ENCODE measurements at places on chromosomes 2 and 18.

DNA sequence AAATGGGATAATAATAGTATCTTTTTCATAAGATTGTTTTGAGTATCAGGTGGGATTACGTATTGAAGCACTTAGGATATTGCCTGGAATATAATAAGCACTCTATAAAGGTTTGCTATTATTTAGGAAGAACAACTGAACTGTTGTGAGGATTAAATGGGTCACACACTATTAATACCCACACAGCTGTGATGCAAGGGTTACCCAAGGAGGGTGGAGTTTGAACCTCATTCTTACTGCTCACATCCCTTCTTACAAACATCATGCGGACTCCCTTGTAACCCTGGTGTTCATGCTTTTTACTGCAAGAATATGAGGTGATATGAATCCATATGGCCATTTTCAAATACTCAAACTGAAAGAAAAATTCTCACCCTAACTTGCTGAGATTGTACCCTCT, 113.5 kb downstream of the KCTD1 start:
- DNase-seq = no peak

GRCh38 chr2:181674461-181674860, 5.9 kb downstream of the NEUROD1 start:
- DNase-seq = no peak

DNA sequence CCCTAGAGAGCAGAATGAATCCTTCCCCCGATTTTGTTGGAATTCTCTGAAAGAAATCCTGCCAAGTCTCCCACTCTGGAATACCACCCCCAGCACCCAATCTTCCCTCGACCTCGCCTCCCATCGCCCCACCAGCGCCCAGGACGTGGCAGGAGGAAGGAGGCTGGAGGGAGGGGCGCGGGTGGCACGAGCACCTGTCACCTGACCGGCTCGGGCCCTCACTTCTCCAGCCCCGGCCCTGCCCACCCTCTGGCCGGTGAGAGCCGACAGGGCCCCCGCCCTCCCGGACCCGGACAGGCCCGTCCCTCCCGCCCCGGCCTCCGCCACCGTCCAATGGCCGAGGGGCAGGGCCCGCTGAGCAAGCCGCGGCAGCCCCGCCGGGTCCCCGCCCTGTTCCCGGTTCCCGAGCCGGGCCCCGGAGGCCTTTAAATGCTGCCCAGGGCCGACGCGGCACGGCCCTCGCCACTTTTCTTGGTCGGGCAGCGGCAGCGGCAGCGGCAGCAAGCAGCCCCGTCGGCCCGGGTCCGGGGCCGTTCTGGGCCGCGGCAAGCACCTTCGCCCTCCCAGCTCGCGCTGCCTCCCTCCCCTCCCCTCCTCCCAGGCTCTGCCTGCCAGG, at the start of gene LGALSL:
Gene LGALSL (plus strand): TSS at position 393 of the 616 bp plus-strand sequence. CDS start 384 bp downstream, outside the sequence.
- DNase-seq = peak; percentile 69

GRCh38 chr2:165874445-165875039, 79.0 kb downstream of the TTC21B start:
- DNase-seq = peak; percentile 7

DNA sequence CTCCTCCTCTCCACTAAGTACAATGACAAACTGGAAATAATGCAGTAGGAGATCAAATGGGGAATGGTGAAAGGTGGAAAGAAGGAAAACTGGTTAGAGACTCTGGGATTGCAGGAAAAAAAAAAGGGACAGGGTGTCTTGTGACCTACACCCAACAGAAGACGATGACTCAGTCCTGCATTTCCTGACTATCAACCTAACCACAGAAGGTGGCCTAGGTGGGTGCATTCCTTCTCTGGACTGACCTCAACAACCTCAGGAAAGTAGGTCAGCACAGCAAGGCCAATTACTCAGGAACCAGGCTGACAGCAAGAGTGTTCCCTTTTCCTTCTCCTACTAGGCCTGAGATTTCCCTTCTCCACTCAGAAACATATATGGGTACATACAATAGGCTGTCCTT, 1386.4 kb upstream of the ZEB2 start:
- peak; percentile 6 for DNase-seq

GRCh38 chr2:126771501-126772195, 115.7 kb downstream of the GYPC start:
- DNase-seq = no peak

DNA sequence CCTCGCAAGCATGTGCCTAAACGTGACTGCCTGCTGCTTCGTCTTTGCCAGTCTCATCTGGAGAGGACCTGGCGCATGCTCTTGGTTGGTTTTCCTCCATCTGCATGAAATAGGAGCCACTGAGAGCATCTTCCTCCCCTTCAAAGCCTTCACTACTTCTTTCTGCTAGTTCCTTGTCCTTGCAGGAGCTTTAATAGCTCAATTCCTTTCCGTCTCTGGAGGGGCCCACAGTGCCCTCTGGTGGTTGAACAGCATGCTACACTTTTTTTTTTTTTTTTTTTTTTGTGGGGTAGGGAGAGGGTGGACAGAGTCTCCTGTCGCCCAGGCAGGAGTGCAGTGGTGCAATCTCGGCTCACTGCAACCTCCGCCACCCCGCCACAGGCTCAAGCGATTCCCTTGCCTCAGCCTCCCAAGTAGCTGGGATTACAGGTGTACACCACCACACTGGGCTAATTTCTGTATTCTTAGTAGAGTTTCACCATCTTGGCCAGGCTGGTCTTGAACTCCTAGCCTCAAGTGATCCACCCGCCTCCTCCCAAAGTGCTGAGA, 59.6 kb downstream of the SP110 start:
- DNase-seq = peak; percentile 44

GRCh38 chr2:237665713-237666143, 38.3 kb downstream of the LRRFIP1 start:
- DNase-seq = no peak

DNA sequence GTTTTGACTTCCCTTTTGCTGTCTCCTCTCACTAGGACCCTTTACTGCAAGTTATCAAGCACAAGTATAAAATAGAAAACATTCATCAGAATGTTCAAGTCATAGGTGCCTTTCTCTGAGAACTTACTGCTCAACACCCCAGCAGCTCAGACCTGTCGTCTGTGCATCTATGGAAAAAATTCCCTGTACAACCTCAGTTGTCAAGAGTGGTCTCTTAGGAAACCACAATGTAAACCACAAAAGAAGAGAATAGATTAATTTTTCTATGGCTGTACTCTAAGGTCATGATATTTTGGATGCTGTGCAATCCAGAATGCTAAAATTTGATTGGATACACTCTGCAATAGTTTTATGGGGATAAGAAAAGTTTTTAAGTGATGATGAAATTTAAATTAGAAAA, 84.1 kb downstream of the RBMS1 start:
- DNase-seq = no peak

DNA sequence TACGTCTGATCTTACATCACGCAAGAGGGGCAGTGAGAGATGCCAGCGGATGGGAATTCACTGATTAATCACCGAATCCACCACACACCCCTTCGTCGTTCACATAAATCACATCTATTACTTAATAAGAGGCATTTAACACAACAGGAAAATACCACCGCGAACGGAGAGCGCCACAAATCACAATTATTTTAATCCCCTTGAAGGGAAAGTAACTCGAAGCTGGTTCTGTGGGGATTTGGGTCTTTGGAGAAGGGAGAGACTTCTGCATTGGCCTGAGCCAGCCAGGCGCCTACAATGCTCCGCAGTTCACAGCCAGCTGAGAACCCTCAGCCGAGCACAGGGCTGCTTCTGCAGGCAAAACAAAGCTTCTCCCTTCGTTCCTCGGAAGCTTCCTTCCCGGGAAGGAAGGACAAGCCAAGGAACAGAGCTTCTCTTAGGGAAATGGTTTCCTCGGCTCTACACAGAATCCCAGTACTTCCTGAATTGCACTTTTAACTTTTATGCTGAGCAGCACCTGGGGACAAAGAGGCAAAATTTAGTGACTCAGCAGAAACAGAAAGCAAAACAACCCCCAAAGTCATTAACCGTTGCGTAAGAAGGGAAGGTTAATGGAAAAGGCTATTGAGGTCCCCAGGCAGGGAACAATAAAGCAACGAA, at the start of gene LRP1B:
Gene LRP1B (minus strand): TSS at position 7 of the 660 bp plus-strand sequence. CDS start 287 bp downstream, outside the sequence.
- no peak for DNase-seq

- no peak for DNase-seq
These were observed 58.3 kb downstream of the SEPTIN10 start for GRCh38 chr2:109555346-109555900.

- DNase-seq = no peak
These were observed 69.5 kb upstream of the HDAC4 start for GRCh38 chr2:239470151-239470900.

DNA sequence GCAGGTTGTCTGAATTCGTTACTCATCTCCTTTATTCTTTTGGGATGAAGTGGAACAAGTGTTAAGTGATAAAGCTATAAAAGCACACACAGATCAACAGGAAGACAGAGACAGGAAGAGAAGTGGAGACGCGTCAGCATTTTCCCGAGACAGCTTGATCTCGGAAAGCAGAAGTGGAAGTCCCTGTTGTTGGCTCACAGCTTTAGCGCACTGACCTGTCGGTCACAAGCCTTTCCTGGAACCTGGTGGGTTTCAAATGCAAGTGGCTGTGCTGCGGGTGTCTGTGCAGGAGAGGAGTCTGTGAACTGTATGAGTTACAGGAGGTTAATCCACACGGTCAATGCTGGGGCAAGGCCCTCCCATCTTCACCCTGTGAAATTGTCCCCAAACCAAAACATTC, 116.6 kb upstream of the PELI1 start:
- no peak for DNase-seq

DNA sequence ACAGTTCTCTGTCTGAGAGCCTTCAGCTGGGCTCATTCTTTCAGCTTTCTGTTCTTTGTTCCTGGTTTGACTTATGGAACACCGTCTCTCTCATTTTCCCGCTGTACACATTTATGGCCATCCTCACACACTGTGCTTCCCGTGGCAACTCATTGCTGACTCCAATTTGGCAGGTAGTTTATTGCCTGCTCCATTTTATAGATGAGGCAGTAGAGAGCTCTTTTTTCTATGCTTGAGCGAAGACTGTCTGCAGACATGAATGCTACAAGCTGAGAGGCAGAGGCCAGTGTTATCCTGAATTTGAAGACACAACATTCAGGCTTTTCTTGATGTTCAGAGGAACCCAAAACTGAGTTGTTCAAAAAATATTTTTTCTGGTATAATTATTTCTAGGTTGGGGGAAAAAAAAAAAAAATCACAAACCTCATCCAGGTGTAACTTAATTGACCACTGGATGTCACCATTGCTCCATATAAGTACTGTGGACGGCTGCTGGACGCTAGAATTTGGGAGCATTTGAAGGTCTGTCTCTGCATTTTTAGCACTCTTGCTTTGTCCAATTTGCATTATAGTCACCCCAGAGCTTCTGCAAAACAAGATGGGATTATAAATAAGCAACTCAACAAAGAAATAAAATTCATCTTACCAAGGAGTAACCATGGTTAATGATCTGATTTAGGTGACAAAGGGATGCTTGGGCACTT, 83.5 kb downstream of the HRH4 start:
- no peak for DNase-seq

- no peak for DNase-seq
These were observed 678.8 kb downstream of the DCC start for GRCh38 chr18:53018791-53019190.

DNA sequence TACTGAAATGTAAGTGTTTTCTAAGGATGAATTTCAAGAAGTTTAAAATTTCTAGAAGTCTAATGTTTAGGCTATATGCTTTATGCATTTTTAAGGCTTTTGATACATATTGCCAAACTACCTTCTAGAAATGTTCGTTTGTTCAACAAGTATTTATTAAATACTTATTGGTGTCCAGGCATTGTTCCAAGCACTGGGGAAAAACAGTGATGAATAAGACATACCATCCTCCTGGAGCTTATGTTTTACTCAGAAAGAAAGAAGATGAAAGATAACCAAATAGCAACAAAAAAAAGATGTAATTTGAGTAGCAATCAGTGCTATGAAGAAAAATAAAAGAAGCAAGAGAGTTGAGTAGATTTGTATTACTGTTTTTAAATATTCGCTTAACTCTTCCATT, 692.9 kb downstream of the SLC4A3 start:
- no peak for DNase-seq

DNA sequence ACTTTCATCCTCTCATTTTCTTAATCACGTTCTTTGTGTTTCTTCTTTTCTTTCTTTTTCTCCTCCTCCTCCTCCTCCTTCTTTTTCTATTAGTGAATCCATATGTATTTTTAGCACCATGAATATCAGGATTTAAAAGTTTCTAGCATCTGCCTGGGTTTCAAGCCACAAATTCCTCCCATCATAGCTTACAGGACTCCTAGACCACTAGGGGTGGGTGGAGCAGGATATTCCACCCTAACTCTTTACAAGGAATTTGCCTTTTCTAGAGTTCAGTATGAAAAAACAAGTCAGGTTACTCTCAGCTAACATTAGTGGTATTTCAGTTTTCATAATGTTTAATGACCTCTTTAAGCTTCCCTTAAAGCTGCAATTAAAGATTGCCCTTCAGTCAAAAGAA, 19.1 kb upstream of the LRRTM1 start:
- no peak for DNase-seq

DNA sequence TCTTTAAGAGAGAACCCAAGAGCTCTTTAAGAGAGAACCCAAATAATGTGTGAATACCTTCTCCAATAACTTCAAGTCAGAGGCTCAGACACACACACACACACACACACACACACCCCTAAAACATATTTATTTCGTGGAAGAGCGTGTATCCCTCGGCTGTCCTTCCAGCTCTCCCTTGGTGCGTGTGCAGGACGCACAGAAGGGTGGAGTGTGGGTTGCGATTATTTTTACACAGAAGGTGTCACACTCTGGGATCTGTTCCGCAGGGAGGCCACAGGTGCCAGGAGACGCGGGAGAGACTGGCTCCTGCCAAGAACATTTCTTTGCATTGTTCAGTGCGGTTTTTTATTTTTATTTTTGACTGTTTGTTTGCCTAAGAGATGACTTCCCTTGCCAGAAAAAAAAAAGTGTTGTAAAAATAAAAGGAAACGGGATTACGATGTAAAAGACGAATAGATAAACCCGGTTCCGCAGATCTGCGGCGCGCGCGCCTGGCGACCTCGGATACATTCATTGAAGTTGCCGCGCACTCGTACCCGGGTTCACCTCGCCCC, 47.3 kb upstream of the ATP6V1B1 start:
- DNase-seq = no peak

GRCh38 chr2:143204062-143204461, 74.8 kb downstream of the ARHGAP15 start:
- DNase-seq = no peak

GRCh38 chr18:56119681-56120080, 518.7 kb downstream of the TXNL1 start:
- no peak for DNase-seq

- DNase-seq = no peak
These were observed 437.2 kb upstream of the PKDCC start for GRCh38 chr2:41610501-41611190.

GRCh38 chr2:54671875-54672589, 51.4 kb upstream of the EML6 start:
- DNase-seq = no peak

DNA sequence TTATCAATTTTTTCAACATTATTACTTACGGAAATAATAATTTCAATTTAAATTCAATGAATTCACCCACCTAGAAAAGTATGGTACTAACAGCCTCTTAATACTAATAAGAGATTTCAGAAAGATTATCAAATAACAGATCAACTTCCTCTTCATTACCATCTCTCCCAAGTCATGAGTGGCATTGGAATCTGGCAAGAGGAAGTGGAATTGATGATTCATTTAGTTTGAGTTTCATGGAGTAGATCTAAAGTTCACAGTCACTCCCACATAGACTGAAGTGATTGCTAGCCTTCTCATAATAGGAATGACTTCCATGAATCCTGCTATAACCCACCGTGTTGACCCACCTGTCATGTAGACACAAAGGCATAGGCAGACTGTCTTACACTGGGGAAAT, 77.7 kb upstream of the WDR75 start:
- DNase-seq = no peak
